T-helper 22 cell (primary cell): ENCODE measurements at places on chromosomes 12 and 14.

- DNase-seq = no peak
These were observed 93.8 kb downstream of the NDUFA12 start for GRCh38 chr12:94909663-94910062.

- no peak for DNase-seq
These were observed 945.8 kb downstream of the DIO2 start for GRCh38 chr14:79265366-79265946.

DNA sequence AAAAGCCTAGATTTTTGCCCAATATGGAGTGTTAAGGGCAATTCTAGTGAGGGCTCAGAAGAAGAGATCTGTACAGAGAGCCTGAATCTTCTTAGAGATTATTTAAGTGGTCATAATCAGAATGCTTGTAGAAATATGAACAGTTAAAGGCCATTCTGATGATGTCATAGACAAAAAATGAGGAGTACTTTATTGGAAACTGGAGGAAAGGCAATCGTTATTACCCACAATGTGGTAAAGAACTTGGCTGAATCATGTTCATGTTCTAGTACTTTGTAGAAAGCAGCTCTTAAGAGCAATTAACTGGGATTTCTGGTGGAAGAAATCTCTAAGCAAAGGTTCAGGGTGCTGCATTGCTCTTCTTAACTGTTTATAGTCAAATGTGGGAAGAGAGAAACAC lies 36.4 kb upstream of the SYT10 start:
- DNase-seq = no peak

DNA sequence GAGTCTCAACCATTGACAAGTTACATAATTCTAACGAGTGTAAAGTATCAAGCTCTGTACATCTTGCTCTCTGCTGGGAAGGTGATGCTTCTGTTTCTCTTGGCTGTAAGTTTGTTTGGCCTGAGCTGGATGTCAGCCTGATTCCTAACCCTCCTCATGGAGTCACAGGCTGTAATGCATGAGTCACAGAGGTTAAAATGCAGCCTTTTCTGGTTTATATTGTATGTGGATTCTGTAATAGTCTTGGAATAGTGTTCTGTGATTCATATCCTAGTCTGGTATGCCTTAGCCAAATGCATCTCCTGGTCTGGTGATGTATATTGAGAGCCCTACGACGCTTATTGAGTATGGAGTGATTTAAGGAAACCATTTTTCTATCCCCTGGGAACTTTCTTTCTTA lies 104.5 kb upstream of the FRMD6 start:
- DNase-seq = no peak

GRCh38 chr12:3315201-3315661 lies 175.8 kb upstream of the PRMT8 start:
- no peak for DNase-seq

DNA sequence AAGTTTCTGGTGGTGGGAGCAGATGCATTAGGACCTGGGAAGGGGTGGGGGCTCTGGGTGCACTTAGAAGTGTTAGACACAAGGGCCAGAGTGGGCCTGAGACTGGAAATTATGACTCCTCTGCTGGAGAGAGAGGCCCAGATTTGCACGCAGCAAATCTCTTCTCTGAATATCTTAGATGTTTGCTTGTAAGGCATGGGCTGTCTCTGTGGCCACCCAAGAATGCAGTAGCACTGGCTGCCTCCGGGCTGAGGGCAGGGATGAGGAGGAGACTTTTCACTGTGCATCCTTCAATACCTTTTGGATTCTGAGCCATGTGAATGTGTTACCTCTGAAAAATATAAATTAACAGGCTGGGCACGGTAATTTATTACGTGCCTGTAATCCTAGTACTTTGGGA lies 14.0 kb upstream of the RABGGTA start:
- DNase-seq = no peak

- no peak for DNase-seq
These were observed 36.7 kb downstream of the FLRT2 start for GRCh38 chr14:85566603-85567002.

DNA sequence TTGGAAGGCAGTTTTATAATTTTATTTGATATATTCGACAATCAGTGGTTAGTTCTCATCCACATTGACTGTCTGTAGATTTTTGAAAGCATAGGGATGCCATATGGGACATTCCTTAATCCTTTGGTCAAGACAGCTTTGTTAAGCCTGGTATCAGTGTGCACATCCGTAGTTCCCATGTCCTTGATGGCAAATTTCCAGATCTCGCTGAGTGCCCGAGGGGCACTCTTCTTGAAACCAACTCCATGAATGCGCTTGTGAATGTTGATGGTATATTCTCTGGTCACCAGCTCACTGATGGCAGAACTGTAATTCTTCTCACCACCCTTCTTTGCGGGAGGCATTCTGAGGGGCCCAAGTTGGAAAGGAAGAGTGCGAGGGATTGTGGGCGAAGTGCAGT lies 6.1 kb upstream of the DENND5B start:
- no peak for DNase-seq

GRCh38 chr12:62856454-62856853 lies 78.5 kb downstream of the PPM1H start:
- DNase-seq = no peak

DNA sequence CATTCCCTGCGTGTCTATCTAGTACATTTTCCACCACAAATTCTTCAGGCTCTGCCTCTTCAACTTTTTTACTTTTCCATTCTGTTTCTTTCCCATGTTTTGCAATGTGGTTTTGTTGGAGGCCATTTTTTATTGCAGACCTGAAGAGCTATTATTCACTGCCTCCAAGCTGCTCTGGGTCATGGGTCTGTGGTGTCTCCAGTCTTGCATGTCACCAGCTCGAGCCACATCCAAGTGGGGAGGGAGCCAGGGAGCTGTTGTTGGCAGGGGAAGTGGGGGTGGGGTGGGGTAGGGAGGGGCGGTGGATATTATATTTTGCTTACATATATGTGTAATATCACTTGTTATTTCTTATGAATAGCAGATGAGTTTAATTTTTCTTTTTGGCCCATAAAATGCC lies 69.1 kb downstream of the VEZT start:
- no peak for DNase-seq

DNA sequence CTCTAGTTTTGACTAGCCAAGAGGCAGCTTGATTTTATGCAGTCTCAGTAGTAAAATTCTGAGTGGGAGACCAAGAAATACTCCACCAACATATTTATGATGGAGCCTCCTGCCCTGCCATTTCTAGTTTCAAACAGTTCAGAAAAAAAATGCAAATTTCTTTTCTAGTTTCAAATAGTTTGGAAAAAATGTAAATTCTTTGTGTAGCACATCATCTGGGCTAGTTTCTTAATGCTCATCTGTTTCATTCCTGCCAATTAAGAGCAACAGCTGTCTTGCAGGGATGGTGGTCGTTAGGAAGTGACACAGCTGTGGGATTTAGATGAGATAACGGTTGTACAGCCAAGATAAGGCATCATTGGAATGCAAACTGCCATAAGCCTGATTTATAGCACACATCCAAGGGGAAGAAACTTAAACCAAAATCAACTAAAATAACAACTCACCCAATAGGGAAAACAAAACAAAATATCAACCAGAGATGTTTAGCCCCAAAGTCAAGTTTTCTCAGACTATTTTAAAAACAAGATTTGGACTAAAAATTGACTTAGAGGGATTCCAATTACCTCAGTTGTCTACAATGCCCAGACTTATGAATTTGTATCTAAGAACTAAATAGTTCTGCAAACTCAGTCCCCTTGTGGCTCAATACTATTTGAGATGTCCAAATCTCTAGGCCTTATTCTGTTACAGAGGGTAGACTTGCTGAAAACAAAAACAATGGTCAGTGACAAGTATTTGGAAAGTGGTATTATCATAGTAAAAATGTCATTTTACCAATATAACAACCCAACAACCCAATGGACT lies 291.3 kb upstream of the ATP2B1 start:
- no peak for DNase-seq

DNA sequence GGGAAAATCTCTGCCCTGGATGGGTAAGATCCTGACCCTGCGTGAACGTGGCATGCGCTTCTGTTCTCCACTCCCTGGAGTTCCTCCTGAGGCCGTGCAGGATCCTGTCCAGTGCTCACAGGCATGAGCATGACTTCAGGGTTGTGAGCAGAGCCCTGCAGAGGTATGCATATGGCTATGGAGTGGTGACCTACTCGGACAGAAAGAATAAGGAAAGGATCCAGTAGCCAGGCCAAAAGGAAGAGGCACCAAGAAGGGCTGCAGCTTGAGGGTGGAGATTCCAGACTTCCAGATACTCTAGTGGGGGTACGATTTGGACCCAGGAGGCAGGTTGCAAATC lies 20.8 kb upstream of the CD27 start:
- DNase-seq = no peak

GRCh38 chr14:20441461-20441860 lies 5.5 kb upstream of the KLHL33 start:
- no peak for DNase-seq

GRCh38 chr12:76226956-76227355 lies 121.3 kb downstream of the BBS10 start:
- no peak for DNase-seq

DNA sequence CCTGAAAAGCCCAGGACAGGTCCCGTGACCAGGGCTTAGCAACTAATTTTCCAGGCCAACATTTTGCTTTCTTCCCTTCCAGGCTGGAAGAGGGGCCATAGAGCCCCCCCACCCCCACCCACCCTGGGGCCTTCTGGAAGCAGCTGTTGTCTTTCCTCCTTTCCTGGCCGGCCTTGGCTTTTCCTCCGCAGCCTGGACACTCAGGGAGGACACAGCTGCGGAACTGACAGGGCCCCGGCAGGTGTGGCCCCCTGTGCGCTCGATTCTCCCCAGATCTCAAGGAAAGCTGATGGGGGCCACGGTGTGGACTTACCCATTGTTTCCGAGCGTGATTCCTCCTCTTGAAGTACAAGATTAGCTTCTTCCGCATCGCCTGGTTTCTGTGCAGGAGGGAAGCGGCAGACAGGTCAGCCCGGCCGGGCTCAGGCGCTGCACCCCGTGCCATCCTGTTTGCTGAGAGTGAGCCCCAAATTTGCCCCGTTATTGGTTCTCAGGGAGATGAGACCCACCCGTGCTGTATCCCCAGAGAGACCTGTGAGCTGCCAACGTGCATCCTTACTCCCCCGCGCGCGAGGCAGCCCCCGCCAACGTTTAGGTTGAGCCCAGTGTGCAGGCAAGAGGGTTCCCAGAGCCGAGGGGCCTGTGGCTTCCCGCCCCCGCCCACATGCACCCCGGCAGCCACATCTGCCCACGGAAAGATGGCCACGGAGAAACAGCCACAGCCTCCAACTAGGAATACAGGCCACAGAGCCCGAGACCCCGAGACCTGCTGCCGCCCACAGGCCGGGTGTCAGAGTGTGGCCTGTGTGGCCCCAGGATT lies 129.6 kb downstream of the NCOR2 start:
- DNase-seq = no peak

DNA sequence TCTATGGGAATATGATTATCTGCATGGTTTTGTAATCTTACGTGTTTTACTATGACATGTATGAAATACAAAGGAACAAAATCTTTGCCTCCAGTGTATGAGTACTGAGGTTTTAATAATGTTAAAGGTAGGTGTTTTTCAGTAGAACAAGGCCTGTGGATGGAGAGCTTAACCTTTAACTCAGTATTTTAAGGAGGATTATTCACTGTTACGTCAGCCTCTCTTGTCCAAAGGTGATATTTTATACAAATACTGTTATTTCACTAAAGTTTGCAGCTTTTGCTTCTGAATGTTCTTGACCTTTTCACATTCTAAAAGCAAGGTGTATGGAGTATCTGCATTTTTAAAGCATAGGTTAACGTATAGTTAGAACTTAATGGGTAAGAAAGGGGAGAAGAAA lies 195.3 kb downstream of the ERC1 start:
- no peak for DNase-seq

DNA sequence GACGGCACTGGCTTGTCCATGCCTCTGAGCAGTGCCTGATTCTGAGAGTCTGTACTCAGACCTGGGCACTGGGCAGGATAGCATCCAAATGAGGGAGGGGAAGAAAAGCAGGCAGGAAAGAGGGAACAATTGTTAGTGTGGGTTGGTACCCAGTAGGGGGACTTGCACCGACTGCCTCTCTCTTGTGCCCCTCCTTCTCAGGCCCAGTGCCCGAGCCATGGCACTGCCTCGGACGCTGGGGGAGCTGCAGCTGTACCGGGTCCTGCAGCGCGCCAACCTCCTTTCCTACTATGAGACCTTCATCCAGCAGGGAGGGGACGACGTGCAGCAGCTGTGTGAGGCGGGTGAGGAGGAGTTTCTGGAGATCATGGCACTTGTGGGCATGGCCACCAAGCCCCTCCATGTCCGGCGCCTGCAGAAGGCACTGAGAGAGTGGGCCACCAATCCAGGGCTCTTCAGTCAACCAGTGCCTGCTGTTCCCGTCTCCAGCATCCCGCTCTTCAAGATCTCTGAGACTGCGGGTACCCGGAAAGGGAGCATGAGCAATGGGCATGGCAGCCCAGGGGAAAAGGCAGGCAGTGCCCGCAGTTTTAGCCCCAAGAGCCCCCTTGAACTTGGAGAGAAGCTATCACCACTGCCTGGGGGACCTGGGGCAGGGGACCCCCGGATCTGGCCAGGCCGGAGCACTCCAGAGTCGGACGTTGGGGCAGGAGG lies 2.2 kb downstream of the NAB2 start:
- no peak for DNase-seq

GRCh38 chr12:5792343-5792742 lies 152.7 kb downstream of the ANO2 start:
- DNase-seq = no peak

GRCh38 chr12:43988838-43989560 lies 153.1 kb downstream of the TMEM117 start:
- DNase-seq = no peak

DNA sequence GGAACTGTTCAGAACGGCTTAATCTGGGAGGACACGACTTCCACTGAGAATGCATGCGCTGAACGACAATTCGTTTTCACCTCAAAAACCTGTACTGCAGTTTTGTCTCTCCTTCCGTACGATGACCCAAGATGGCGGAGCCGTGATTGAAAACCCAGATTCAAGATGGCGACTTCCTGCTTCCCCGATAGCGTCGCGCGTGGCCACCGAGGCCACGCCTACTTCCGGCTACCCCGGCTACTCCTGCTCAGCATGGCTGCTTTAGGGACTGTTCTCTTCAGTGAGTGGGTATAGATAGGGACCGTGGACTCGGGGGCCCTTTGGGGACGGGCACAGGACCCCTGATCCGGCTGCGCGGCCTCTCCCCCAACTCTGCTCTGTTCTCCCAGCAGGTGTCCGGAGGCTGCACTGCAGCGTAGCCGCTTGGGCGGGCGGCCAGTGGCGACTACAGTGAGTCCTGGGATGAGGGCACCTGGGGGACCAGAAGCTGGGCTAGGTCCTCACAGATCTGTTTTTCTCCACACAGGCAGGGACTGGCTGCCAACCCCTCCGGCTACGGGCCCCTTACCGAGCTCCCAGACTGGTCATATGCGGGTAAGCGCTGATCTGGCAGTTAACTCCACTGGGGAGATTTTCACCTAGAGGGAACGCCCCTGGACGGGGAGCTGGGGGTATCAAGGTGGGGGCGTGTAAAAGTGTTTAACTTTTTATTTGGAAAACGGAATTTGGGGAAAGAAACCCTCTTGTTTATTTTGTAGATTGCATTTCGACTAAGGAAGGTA lies at the start of gene MRPL52:
Gene MRPL52, plus strand, starts transcription at position 227 of the 782 bp plus-strand sequence. Its CDS starts 26 bp downstream, at position 253.
- DNase-seq = peak; percentile 81

DNA sequence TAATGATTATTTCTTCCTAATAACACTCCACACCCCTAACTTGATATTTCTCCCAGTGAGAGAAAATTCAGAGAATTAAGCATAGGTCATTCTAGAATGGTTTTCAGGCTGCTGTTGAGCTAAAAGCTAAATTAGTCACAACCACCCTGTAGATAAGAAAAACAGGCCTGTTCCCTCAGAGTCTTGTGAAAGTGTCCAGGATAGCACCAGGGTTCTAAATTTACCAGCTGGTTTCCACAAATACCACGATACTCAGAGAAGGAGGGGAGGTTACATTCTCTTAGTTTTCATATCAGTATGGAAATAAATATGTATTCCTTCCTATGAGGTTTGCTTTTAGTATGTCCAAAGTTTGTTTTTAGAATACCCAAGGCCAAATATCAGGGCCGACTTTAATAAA lies 66.0 kb upstream of the YARS2 start:
- DNase-seq = no peak
